ENCODE measurements at places on chromosomes 1 and 21.

- DNase-seq, result no peak
Measured at GRCh38 chr1:235495551-235495950, 8.7 kb downstream of the B3GALNT2 start.

DNA sequence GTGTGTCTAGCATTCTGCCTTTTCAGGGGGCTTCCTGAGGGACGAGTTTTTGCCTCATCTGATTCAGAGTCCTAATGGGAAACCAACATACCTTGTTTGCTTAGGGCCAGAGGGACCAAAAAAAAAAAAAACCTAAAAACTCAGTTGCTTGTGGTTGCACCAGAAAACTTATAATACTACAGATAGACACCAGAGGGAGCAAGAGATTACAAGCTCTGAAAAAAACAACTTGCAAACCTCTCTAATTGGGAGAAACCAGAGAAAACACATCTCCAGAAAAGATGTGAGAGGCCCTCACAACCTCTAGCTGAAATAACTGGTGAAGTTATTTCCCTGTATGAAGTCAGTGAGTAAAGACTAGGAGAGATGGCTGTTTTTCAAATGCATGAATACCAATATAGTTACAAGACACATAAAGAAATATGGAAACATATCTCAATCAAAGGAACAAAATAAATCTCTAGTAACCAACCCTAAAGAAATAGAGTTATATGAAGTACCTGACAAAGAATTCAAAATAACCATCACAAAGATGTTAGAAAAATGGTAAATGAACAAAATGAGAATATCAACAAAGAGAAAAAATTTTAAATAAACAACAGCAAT, 233.7 kb upstream of the NFIA start:
- no peak for DNase-seq

DNA sequence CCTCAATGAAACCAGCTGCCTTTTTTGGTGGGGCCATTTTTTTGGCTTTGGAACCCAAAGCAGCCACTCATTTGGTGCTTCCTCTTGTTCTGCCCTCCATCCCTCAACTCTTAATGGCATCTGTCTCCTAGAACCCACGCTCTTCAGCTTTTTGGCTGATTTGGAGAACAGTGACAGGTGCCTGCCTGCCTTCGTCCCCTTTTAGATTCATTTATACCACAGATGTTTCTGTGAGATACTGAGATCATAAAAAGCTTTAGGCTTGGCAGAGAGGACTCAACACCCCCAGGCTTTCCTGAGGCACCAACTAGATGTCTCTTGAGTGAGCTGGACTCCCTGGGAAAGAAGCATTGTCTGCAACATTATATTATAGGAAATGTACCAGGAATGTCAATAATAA, 20.4 kb upstream of the YTHDF2 start:
- DNase-seq, result no peak

GRCh38 chr1:169511316-169512005, 25.7 kb upstream of the SLC19A2 start:
- no peak for DNase-seq

GRCh38 chr1:110245876-110246620, 35.9 kb downstream of the KCNC4 start:
- no peak for DNase-seq

DNA sequence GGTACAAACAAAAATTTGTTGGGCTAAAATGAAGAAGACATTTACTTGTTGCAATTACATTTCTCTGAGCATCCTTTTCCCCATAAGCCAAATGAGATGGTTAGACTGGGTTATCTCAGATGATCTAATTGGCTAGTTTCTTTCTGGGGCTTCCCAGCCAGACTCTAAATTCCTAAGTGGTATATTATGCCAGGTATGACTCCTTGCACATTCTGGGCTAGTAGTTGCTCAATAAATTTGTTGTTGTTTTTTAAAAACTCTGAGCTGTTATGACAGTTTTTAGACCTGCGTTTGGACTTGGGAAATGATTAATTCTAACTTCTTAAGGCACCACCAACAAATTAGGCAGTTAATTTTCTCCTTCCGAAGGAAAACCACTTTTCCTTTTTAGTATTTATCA, 66.1 kb downstream of the UCK2 start:
- DNase-seq, result no peak

DNA sequence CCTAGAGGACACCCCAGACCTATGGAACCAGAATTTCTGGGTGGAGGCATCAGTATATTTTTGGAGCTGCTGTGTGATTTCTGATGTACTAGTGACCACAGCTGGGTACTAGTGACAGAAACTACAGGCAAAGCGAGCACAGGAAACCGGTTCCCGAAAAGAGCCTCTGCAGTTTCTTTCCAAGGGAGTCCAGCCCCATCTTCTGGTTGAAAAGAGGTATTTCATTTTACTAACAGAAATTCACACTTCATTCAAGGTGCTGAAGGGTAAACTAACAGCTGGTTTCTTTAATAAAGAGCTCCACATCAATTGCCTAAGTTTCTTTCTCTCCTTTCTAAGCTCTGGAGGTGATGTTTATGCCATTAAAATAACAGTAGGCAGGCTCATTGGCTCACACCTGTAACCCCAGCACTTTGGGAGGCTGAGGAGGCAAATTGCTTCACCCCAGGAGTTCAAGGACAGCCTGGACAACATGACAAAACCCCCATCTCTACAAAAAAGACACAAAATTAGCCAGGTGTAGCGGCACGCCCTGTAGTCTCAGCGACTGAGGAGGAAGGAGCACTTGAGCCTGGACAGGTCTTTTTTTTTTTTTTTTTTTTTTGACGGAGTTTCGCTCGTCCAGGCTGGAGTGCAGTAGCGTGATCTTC, 22.0 kb downstream of the THAP3 start:
- DNase-seq, result no peak

GRCh38 chr1:171762143-171762563, 19.3 kb upstream of the METTL13 start:
- no peak for DNase-seq

DNA sequence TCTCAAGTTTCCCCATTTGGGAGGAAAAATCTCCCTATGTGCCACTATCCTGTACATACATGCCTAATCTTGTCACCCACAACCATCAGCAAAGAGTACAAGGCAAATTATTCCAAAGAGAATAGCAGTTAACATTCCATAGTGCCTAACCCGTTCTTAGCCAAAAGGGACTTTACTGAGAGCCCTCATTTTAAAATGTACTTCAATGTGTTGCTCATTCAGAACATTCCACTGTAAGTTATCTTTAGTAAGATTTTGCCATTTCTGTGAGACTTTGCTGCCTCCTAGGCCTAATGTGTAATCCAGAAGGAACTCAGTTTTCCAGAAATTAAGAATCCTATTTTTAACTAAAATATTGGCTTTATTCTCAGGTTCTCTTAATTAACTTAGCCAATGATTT, 11.3 kb upstream of the MRPL55 start:
- no peak for DNase-seq

DNA sequence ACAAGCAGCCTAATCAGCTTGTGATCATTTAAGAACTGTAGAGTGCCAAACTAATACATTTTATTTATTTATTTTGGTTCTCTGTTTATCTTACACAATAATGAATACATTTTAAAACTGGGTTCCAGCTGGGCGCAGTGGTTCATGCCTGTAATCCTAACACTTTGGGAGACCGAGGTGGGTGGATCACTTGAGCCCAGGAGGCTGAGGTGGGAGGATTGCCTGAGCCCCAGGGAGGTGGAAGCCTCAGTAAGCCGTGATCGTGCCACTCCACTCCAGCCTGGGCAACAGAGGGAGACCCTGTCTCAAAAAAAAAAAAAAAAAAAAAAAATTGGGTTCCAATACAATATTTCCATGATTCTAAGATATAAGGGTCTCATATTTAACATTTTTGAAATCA, 9.2 kb downstream of the FBXO28 start:
- DNase-seq, result no peak

GRCh38 chr1:215003686-215004085, 78.9 kb upstream of the KCNK2 start:
- DNase-seq, result no peak

DNA sequence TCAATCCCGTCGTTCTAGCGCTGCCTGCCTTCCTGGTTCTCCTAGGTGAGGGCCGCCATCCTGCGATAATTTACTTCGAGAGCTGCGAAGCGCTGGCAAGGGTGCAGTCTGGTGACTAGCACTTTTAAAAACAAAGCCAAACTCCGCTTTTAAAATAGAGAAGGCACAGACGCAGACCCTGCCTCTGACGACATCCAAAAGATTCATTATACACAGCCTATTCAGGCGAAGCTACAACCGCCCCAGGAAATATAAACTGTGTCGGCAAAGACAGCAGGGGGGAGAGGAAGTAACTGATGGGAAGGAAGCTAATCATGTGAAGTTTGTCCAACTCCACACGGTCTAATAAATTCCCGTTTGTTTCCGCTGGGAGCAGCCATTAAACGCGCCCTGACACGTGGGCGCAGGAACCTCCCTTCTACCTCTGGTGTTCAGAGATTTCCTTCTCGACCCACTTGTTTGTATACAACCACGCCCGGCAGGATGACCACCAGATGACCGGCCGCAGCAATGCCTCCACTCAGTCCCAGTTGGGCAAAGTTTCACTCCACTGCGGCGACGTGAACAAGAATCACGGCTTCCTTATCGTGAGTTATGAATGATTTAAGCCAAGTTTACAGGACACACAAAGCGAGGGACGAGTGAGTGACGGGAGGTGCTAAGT, 1.3 kb downstream of the GNG12 start:
- DNase-seq, result no peak

DNA sequence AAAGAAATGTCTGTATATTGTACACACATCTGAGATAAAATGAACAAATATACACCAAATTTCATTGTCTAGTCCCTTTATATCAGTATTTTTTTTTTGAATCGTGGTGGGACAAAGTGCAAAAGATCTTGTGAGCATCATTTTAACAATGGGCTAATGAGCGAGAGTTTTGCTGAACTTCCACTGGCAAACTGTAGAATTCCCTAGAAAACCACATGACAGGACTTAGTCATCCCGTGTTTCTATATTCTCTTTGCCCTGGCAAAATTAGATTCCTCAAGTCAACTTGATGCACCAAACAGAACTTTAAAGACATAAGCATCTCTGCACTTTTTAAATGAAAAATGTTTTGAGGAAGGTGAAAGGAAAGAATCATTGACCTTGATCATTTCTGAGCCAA, 488.2 kb upstream of the PTBP2 start:
- no peak for DNase-seq

DNA sequence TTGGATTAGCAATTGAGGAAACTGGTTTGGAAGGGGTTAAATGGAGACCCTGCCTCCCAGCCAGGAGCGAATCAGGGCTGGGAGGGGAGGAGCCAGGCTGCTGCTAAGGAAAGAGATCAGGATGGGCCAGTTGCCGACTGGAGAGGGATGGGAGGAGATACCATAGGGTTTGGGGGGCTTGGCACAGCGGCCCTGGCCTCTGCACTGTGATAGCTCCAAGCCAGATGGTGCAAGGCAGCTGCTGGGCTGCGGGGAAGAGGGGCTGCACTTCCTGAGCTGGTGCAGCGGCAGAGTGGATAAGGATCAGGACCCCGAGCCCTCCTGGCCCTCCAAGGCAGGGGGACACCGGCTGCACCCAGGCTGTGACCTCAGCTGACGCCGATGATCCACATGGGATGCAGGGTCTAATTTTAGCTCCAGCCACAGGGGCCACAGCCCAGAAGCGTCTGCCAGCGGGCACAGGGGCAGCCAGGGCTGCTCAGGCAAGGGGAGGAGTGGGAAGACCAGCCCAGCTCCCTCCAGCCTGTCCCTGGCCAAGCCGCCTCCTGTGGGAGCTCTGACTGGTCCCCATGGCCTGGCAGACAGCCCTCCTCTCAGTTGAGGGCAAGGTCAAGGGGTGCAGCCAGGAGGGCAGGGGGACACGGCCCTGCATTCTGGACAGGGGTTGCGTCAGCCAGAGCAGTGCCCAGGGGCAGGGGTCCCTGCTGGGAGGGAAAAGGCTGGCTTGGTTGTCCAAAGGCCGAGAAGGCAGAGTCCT, at the start of gene EXTL1:
Gene EXTL1, plus strand, starts transcription at position 129 of the 757 bp plus-strand sequence. CDS start 872 bp downstream, outside the sequence.
- peak; percentile 79 for DNase-seq

DNA sequence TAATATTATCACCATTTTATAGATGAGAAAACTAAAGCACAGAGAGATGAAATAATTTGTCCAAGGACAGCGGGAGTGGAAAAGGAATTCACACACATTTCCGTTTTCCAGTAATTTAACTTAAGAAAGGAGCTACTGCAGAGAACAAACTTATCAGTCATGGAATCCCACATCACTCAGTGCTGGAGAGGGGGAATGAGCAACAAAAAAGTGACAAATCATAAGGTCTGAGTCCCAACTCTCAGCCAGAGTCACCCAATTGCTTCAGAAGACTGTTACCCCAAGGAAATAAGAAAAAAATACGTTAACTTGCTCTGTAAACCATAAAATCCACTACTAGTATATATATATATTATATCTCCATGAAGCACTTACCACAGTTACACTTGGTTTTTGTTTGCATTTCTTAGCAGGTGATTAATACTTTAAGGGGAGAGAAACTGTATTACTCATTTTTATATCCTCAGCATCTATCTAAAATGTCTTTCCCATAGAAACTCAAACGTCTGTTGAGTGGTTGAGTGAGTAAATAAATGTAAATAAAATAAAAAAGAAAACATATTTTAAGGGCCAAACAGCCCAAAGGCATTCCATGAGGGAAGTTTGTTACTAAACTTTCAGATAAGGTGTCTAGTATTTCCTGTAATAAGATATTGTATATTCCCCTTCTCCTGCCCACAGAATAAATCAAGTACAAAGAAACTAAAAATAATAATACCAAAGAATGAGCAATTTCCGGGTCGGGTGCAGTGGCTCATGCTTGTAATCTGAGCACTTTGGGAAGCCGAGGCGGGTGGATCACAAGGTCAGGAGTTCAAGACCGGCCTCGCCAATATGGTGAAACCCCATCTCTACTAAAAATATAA, 76.8 kb downstream of the SLC45A1 start:
- DNase-seq, result no peak

DNA sequence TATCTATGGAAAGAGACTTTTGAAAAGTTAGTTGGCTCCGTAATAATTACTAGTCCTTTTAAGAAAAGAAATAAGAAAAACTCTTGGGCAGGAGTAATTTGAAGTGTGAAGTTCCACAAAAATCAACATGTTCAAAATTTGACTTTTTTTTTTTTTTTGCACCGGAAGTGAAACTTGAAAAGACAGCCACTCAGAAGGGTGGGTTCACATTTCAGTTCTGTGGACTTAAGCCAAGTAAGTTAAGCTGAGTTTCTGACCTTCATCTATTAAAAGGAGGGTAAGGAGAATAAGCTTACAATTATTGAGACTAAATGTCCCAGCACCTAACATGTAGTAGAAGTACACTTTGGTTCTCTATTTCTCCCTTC, 11.0 kb downstream of the RO60 start:
- DNase-seq, result no peak

DNA sequence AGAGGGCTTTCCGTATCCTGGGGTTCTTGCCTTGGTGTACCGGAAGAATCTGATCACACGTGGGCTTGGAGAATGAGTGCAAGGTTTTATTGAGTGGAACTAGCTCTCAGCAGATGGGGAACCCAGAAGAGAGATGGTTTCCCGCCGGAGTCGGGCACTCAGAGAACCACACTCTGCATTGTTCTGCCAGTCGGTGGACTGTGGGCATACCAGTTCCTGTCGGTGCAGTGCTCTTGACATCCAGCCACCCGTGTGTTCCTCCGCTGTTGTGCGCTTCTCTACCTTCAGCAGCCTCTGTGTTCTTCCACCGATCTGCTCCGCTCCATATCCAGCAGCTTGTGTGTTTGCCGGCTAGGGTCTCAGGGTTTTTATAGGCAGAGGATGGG, 10.8 kb upstream of the PPIE start:
- DNase-seq, result no peak

GRCh38 chr1:155081472-155082300, 3.0 kb downstream of the EFNA3 start:
- peak; percentile 60 for DNase-seq

All from dorsolateral prefrontal cortex (tissue), 122 donors.